Adrenal gland (tissue), 19 donors: ENCODE measurements at places on chromosomes 5 and 9. TPM values are rescaled to one million over a fixed set of nuclear protein-coding genes. Genes with fewer than 3 reads are reported as not detected.

- H3K4me1 ChIP-seq = no peaks in the 10 kb centered on the region
- H3K4me3 ChIP-seq = no peak overlapping the region
- no peaks in the 10 kb centered on the region for H3K36me3 ChIP-seq
Measured at GRCh38 chr9:88041447-88041846, 67.1 kb upstream of the CDK20 start.

GRCh38 chr5:144800169-144800568 lies 629.5 kb downstream of the KCTD16 start:
- H3K27me3 ChIP-seq = no peaks in the 10 kb centered on the region
- no peaks in the 10 kb centered on the region for H3K36me3 ChIP-seq
- DNase-seq = no peak
- H3K4me1 ChIP-seq = no peaks in the 10 kb centered on the region

DNA sequence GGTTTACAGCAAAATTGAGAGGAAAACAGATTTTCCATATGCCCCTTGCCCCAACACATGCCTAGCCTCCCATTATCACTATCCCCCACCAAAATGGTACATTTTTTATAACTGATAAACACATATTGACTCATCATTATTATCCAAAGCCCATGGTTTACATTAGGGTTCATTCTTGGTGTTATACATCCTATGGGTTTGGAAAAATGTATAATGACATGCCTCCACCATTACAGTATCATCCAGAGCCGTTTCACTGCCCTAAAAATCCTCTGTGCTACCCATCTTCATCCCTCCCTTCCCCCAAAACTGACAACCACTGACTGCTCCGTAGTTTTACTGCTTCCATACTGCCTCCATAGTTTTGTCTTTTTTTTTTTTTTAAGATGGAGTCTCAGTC lies 111.1 kb downstream of the ACTL7B start:
- no peak overlapping the region for H3K27ac ChIP-seq
- no peaks in the 10 kb centered on the region for H3K4me1 ChIP-seq
- DNase-seq = no peak
- H3K4me3 ChIP-seq = no peak overlapping the region
- no peaks in the 10 kb centered on the region for H3K27me3 ChIP-seq

GRCh38 chr5:73673161-73673591 lies 47.2 kb downstream of the ARHGEF28 start:
- H3K27ac ChIP-seq = peak overlapping the region; percentile 4
- DNase-seq = no peak
- H3K4me3 ChIP-seq = no peak overlapping the region
- no peaks in the 10 kb centered on the region for H3K36me3 ChIP-seq
- no peaks in the 10 kb centered on the region for H3K27me3 ChIP-seq
- peaks cover 35% of the 10 kb centered on the region for H3K4me1 ChIP-seq

DNA sequence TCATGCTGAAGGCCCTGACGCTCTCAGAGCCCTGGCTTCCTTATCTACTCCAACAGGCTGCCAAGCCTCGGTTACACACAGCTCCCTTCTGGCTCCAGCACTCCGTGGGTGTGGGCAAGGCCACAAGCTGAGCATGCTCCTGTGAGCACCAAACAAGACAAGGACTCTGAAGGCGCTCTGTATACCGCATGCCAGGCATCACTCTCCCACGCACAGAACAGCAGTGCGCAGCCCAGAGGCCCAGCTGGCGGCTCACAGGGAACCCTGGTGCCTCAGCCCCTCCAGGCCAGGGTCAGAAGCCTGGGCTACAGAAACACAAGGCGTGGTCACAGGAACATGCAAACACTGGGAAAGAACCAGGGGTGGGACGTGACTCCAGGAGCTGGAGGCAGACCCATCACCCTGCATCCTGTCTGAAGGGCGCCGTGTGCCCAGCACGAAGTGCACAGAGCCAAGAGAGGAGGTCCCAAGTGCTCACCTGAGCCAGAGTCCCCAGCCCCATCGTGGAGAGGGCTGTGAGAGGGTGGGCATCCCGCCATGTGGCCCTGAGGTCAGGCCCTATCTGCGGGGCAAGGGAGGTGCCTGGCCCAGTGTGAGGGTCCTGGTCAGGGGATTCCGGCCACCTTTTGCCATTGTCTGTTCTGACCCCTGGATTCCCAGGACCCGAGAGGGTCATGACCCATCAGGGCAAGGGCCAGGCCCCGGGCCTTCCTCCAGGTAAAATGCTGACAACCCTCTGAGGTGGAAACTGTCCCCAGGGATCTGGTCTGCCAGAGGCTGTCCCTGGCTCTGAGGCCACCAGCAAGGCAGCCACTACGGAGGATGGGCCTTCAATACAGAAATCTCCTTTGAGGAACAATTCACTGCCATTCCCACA lies 54.7 kb downstream of the COL23A1 start:
- no peaks in the 10 kb centered on the region for H3K27me3 ChIP-seq
- no peak overlapping the region for H3K4me3 ChIP-seq
- no peaks in the 10 kb centered on the region for H3K4me1 ChIP-seq
- H3K36me3 ChIP-seq = no peaks in the 10 kb centered on the region

DNA sequence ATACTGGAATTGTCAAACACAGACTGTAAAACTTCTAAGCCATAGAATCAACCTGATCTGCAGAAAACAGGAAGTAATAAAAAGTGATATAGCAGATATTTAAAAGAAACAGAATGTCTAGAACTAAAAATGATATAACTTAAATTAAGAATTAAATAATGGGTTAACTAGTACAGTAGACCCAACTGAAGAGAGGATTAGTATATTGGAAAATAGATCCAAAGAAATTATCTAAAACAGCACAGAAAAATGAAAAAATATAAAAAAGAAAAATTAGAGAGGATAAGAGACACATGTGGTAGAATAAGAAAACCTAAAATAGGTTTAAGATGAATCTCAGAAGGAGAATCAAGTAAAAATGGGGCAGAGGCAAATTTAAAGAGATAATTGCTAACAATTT lies 219.9 kb downstream of the SEMA6A start:
- no peaks in the 10 kb centered on the region for H3K36me3 ChIP-seq
- H3K4me1 ChIP-seq = no peaks in the 10 kb centered on the region
- no peaks in the 10 kb centered on the region for H3K27me3 ChIP-seq
- no peak for DNase-seq
- H3K27ac ChIP-seq = no peak overlapping the region
- no peak overlapping the region for H3K4me3 ChIP-seq

DNA sequence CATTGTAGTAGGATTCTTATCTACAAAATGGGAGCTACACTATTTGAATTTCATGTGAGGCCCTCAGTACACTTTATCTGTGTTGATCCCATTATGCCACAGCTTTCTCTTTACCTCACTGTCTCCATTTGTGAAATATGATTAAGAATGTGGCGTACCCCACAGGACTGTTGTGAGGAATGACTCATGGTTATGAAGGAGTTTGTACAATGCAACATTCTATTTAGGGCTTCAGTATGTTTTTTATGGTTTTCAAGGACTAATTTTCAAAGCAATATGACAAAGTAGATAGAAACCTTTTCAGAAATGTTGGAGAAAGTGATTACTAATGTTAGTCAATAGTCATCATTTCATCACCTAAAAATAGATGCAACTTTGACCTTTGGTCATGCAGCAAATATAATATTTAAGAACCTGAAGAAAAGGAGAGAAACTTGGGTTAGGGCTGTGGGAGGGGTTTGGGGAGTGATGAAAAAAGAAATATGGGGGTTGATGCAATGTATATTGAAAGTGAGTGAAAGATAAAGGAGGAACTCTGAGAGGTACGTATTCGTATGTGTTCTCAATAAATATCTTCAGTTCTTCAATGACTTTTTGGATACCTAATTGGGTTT lies 53.7 kb upstream of the PIP5K1B start:
- H3K27ac ChIP-seq = no peak overlapping the region
- H3K36me3 ChIP-seq = no peaks in the 10 kb centered on the region
- no peak overlapping the region for H3K4me3 ChIP-seq
- H3K27me3 ChIP-seq = peaks cover 4% of the 10 kb centered on the region
- no peaks in the 10 kb centered on the region for H3K4me1 ChIP-seq

DNA sequence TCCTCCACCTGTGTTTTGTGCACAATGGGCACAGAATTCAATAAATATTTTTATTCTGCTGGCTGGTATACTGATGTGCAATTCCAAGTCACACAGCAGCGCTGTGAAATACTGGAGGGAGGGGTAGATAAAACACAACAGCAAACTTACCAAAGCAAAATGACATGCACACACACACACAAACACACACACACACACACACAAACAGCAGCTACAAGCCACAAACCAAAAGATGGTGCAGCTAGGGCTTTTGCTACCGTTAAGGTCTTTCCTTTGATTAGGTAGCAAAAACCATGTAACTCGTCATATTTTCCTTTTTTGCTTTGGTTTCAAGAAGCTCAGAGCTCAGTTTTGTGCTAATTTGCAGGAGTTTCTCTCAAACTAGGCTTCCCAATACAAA lies 1.8 kb upstream of the TBCA start:
- DNase-seq = no peak
- H3K4me1 ChIP-seq = peaks cover 31% of the 10 kb centered on the region
- H3K36me3 ChIP-seq = no peaks in the 10 kb centered on the region
- H3K27ac ChIP-seq = no peak overlapping the region
- H3K4me3 ChIP-seq = no peak overlapping the region

- H3K4me3 ChIP-seq = no peak overlapping the region
- DNase-seq = no peak
- no peaks in the 10 kb centered on the region for H3K27me3 ChIP-seq
- no peaks in the 10 kb centered on the region for H3K4me1 ChIP-seq
Measured at GRCh38 chr9:87086221-87086818, 139.0 kb upstream of the GAS1 start.

GRCh38 chr5:160524827-160525226 lies 103.2 kb downstream of the PTTG1 start:
- no peaks in the 10 kb centered on the region for H3K27me3 ChIP-seq
- no peaks in the 10 kb centered on the region for H3K4me1 ChIP-seq
- no peak overlapping the region for H3K27ac ChIP-seq

- no peak overlapping the region for H3K4me3 ChIP-seq
- H3K27ac ChIP-seq = peak overlapping the region; percentile 95
- no peaks in the 10 kb centered on the region for H3K27me3 ChIP-seq
Measured at GRCh38 chr9:133135146-133135745, 14.2 kb upstream of the RALGDS start.

DNA sequence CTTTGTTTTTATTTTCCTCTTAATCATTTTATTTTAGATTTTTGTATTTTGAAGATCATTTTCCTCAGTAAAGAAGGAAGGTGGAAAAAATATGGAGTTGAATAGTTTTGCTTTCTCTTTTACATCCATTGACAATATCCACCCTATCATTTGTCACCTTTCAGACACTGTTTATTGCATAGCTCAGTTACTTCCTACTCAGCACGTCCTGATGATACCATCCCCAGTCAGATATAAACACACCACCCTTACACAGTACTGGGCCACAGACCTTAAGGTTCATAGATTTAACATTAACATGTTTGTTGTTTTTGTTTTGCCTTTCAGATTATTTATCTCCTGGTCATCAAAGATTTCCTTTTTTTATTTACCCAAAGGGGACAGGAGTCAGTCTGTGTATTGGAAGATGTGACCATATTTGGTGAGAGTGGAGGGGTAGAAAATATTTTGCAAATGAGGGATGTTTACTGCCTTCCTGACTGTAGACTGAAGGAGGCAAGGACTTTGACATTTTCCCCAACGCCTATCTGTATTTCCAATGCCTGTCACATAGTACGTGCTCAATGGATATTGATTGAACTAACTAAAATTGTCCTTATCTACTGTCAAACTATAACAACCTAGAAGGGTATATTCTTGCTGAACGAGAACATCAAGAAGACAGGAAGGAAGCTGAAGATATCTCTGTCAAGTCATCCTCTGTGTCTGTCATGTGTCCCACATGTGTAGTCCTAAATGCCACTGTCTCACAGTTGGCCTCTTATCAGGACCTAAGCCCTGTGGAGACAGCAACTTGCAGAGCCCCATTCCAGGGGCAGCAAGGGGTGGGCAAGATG lies 15.6 kb downstream of the STX17 start:
- DNase-seq = no peak
- H3K27ac ChIP-seq = no peak overlapping the region
- H3K4me1 ChIP-seq = peaks cover 7% of the 10 kb centered on the region
- H3K27me3 ChIP-seq = no peaks in the 10 kb centered on the region

DNA sequence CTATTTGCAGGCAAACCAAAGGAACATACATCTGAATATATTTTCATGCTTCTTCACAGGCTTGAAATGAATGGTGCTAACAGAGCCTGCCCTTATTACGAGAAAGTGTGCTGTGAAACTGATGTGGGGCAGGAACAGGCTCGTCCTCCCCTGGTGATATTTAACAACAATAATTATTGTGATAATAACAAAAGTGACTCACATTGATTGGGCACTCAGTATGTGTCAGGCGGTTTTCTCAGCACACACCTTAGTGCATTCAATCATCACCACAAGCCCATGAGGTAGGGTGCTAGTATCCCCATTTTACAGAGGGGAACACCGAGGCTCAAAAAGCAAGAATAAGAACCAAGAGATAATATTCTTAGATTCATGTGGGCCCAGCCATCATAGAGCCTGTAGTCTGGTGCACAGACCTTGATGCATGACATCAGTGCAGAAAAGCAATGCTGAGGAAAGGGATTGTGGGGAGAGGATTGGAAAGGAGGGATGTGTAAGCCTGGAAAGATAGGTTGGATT lies 18.1 kb upstream of the BOD1 start:
- no peaks in the 10 kb centered on the region for H3K36me3 ChIP-seq
- H3K4me1 ChIP-seq = no peaks in the 10 kb centered on the region
- no peak overlapping the region for H3K4me3 ChIP-seq
- no peak overlapping the region for H3K27ac ChIP-seq
- no peak for DNase-seq

GRCh38 chr5:97019435-97020117 lies 83.7 kb downstream of the LNPEP start:
- no peak for DNase-seq
- H3K4me1 ChIP-seq = no peaks in the 10 kb centered on the region
- H3K27me3 ChIP-seq = no peaks in the 10 kb centered on the region
- no peak overlapping the region for H3K27ac ChIP-seq

- no peak overlapping the region for H3K27ac ChIP-seq
- no peaks in the 10 kb centered on the region for H3K4me1 ChIP-seq
Measured at GRCh38 chr5:20678814-20679298, 690.9 kb upstream of the CDH18 start.

GRCh38 chr5:143210576-143210975 lies 192.9 kb downstream of the NR3C1 start:
- H3K27ac ChIP-seq = no peak overlapping the region
- no peak overlapping the region for H3K4me3 ChIP-seq
- H3K36me3 ChIP-seq = no peaks in the 10 kb centered on the region
- H3K4me1 ChIP-seq = no peaks in the 10 kb centered on the region
- DNase-seq = no peak
- no peaks in the 10 kb centered on the region for H3K27me3 ChIP-seq

DNA sequence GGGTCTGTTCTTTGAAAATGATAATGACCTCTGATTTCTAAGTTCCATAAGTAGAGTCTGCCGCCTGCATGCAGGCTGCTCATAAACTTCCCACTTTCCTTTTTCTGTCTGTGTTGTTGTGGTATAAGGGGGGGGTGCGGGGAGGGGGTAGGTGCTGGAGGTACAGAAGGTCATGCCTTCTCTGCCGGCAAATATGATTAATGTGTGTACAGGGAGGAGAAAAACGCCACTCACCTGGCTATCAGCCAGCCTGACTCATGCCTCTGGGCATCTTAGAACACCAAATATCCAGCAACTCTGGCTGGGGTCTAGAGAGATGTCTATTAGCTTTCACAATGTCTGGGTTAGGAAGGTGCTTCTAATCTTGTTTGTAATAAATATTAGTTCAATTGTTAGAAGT lies 128.3 kb downstream of the EFNA5 start:
- H3K4me1 ChIP-seq = peaks cover 14% of the 10 kb centered on the region
- H3K4me3 ChIP-seq = no peak overlapping the region
- DNase-seq = peak; percentile 91
- H3K27ac ChIP-seq = no peak overlapping the region

The MCC gene
- 10.6 TPM for total RNA-seq

The ITGA2 gene
- total RNA-seq = 21.9 TPM

The ZNF483 gene
- 22.4 TPM for total RNA-seq

The TERT gene
- not detected for total RNA-seq

The BNC2 gene
- total RNA-seq = 5.2 TPM

The BTNL8 gene
- total RNA-seq = 0.50 TPM

The C9orf78 gene
- total RNA-seq = 42.6 TPM
